SIG-M5 (cell line): ENCODE measurements at places on chromosomes 16 and 17.

DNA sequence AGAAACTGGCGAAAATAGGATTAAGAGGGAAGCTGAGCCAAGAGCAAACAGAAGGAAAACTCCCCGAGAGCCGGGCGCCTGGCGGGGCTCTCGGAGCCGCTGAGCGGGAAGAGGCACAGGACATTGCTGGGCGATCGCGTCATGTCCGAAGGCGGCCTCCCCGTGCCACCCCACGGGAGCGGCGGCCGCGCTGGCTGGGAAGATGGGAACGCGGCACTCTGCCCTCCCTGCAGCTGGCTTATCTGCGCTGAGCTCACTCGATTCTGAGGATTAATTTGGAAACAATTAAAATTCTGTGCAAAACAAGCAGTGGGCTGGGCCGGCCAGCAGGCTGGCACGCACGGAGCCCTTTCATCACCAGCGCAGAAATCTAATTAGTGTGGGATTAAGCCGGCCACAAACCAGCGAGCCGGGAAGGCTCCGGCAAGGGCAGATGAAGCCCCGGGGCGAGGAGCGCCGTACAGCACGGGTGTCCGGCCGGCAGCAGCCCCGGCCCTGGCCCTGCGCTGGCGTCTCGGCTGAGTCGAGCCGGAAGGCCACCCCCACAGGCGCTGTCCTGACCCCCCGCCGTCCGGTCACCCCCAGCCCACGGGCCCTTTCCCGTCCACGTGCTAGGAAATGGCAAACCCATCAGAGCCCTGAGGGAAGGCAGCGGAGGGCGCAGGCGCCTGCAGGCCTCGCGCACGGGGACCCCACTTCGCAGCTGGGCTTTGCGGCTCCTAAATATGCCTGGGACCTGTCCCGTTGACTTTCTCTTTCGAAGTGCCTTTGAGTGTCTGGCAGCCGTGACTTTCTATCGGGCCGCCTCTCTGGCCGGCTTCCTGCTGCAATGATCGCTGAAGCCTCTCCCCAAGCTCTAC, 37.9 kb downstream of the SOX8 start:
- DNase-seq: no peak

DNA sequence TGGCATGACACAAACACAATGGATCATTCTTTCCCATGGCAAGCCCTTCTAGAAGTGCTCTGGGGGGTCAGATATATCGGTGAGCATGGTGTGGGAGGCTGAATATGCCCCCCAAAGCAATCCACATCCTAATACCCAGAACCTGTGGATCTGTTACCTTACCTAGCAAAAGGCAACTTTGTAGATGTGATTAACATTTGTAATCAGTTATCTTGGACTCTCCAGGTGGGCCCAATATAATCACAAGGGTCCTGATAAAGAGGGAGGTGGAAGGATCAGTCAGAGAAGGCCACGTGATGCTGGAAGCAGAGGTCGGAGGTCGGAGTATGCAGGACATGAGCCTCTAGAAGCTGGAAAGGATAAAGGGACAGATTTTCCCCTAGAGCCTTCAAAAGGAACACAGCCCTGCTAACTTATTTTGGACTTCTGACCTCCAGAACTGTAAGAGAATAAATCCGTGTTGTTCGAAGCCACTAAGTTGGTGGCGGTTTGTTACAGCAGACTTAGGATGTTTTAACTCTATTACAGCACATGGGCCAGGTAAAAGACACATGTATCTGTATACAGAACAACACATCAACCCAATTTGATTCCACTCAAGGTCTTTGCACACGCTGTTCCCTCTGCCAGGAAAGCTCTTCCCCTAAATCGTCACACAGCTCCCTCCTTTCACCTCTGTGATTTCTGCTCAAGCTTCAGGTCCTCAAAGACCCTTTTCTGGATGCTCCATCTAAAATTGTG, 115.3 kb downstream of the NOG start:
- no peak for DNase-seq

DNA sequence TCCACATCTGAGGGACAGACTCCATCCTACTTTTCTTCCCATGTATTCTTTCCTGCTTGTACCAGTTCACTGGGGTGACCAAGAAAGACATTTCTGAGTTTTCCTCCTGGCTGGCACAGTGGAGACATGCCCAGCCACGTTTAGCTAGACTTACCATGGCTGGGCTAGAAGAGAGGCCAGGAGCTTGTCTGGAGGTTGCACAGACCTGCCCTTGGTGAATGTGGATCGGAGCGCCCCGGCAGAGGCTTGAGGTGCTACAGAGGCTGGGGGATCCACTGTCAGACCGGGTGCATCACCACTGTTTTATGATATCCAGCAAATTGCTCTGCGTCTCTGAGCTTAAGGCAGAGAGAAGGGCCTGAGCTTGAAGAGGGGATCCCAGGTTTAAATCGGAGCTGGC, 3.5 kb downstream of the IL4R start:
- DNase-seq: no peak

DNA sequence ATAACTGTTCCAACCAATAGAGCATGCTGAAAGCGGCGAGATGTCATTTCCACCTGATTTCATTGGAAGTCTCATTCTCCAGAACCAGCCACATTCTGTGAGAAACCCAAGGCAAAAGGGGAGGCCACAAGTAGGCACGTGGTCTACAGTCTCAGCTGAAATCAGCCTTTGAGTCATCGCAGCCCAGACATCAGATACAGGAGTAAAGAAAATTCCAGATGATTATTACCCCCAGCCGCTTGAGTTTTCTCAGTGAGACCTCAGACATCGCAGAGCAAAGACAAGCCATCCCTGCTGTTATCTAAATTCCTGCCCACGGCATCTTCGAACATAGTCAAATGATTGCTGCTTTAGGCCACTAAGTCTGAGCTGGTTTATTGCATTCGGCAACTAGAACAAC, 23.1 kb downstream of the STAT3 start:
- DNase-seq: no peak

- DNase-seq: no peak
These were observed 3.8 kb downstream of the PRR29 start for GRCh38 chr17:64001763-64002529.

DNA sequence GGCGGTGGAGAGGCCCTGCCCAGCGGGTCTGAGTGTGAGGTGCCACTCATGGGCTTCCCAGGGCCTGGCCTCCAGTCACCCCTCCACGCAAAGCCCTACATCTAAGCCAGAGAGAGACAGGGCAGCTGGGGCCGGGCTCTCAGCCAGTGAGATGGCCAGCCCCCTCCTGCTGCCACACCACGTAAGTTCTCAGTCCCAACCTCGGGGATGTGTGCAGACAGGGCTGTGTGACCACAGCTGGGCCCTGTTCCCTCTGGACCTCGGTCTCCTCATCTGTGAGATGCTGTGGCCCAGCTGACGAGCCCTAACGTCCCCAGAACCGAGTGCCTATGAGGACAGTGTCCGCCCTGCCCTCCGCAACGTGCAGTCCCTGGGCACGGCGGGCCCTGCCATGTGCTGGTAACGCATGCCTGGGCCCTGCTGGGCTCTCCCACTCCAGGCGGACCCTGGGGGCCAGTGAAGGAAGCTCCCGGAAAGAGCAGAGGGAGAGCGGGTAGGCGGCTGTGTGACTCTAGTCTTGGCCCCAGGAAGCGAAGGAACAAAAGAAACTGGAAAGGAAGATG, 11.2 kb downstream of the VASN start:
- no peak for DNase-seq
